ENCODE measurements at places on chromosomes 2 and 18.

GRCh38 chr2:177568893-177569292 lies 176.3 kb downstream of the AGPS start:
- DNase-seq, result no peak

GRCh38 chr2:152890736-152891135 lies 172.3 kb downstream of the ARL6IP6 start:
- no peak for DNase-seq

- DNase-seq, result no peak
These were observed 22.5 kb upstream of the ACVR1 start for GRCh38 chr2:157898591-157898996.

- no peak for DNase-seq
These were observed 76.0 kb downstream of the TNS1 start for GRCh38 chr2:217926801-217927200.

- DNase-seq, result no peak
These were observed 10.3 kb downstream of the POLI start for GRCh38 chr18:54279477-54280219.

- no peak for DNase-seq
These were observed 379.4 kb downstream of the RIT2 start for GRCh38 chr18:42736074-42736473.

GRCh38 chr2:85875350-85876050 lies 13.3 kb downstream of the ST3GAL5 start:
- no peak for DNase-seq

- DNase-seq, result no peak
These were observed 6.8 kb downstream of the MAT2A start for GRCh38 chr2:85545780-85546240.

DNA sequence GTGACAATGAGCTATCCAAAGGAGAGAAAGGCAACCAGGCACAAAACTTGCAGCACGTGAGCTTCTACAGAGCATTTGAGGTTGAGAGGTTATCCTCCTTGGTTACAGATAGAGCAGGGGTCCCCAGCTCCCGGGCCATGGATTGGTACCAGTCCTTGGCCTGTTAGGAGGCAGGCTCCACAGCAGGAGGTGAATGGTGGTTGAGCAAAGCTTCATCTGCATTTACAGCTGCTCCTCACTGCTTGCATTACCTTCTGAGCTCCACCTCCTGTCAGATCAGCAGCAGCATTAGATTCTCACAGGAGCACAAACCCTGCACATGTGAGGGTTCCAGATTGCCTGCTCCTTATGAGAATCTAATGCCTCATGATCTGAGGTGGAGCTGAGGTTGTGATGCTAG lies 57.8 kb upstream of the ST8SIA3 start:
- DNase-seq, result no peak

- no peak for DNase-seq
These were observed 23.3 kb upstream of the ALLC start for GRCh38 chr2:3634596-3635121.
